Upper lobe of right lung (tissue), 1 donor: ENCODE measurements at places on chromosomes 7 and 10.

- no peak for DNase-seq
Measured at GRCh38 chr10:416091-416515, 273.4 kb downstream of the DIP2C start.

DNA sequence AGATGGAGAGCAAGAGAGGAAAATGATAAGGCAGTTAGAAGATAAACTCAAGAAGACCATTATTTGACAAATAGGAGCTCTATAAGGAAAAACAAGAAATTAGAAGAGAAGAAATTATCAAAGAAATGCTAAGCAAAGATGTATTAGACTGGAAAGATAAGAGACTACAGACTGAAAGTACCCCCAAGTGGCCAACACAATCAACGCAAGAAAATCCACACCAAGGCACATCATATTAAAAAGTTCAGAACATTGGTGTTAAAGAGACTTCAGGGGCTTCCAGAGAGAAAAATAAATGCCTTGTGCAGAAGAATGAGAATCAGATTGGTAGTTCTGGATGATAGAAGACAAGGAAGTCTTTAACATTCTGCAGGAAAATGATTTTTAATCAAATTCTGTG, 46.0 kb downstream of the SH2D4B start:
- DNase-seq: no peak

DNA sequence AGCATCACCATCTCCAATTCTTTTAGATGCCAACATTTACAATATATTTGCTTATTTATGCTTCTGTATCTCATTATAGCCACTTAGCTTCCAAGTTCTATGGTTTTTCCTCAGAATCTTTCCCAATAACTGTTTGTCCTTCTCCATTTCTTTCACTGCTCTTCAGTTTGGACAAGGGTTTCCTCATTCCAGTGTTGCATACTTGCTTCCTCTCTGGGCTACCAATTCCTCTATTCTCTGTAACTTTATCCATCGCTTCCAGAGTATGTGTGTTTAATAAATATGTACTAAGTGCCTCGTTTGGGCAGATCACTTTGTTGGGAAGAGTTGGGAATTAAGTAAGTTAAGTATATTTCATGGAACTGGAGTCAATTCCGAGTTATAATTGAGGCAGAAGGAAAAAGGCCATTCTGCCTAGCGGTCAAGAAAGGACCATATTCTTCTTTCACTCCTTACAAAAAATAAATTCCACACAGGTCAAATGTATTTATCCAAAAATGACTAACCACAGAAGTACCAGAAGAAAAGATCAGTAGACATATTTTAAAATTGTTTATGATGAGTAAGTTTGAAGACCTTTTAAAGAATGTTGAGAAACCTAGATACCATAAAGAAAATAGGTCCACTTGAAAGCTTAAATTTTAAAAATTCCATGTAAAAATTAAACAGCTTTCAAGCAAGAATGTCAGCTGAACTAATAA, 10.8 kb downstream of the STAMBPL1 start:
- DNase-seq: no peak

DNA sequence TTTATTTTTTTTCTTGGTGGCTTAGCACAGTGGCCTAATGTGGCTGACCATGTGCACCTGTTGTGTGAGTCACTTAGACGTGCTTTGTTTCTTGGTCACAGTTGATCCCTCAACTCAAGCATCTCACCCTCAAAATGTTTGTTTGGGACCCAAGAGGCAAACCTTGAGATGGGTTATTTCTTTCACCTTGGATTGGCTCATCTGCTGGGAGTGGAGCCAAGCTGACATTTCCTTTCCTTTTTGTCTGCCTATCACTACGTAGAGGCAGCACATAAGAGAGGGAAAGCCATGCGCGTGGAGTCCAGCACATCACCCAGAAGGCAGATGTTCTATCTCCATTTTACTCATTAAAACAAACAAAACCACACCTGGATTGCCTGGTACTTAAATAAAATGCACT, 6.4 kb upstream of the PRKCQ start:
- DNase-seq: no peak

GRCh38 chr7:66627881-66628360, 760 bp upstream of the KCTD7 start:
- DNase-seq: no peak

GRCh38 chr7:69684369-69685292, 86.4 kb downstream of the AUTS2 start:
- no peak for DNase-seq

DNA sequence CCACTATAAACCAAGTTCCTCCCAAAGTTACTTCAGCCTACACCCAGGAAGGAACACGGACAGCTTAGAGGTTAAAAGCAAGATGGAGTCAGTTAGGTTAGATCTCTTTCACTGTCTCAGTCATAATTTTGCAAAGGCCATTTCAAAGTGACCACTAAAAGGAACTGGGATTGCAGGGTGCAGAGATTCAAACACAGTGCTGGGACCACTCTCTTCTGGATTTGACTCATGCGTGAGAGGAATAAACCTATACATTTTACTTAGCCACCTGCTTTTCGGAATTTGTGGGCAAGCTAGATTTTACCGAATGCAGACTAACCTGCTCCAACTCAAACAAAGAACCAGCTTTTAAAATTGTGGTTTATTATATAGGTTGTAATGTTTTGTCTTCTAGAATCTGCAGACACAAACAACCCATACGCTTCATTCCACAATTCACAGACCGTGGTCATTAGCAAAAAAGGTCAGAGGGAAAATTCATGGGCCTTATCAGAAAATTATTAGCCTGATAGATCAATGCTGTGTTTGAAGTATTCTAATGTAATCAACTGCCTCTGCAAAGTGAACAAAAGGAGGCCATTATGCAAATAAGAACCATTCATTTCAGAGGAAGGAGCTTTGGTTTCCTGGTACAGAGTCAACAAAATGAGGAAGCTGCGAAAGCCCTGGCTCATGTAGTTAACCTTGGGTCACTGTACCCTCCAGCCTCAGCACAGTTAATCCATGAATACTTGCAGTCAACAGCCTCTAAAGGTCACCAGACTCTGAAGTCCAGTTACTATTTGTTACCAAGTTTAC, 342.7 kb upstream of the KLF6 start:
- DNase-seq: no peak

DNA sequence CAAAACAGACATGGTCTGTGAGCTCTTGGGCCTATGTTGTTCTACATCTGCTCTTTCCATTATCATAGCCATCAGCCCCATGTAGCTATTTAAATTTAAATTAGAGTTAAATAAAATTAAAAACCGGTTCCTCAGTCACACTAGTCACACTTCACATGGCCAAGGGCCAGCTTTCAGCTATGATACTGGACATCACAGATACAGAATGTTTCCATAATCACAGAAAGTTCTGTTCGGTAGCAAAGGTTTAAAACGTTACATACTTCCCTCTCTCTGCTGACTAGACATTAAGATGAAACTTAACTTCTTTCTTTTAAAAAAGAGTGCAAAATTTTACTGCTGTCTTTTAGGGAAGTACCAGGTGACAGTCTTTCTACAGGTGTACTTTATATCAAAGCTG, 43.0 kb downstream of the SRPK2 start:
- no peak for DNase-seq

GRCh38 chr7:123795917-123796316, 47.1 kb upstream of the WASL start:
- no peak for DNase-seq

GRCh38 chr7:92709912-92710311, 119.7 kb upstream of the FAM133B start:
- DNase-seq: no peak

DNA sequence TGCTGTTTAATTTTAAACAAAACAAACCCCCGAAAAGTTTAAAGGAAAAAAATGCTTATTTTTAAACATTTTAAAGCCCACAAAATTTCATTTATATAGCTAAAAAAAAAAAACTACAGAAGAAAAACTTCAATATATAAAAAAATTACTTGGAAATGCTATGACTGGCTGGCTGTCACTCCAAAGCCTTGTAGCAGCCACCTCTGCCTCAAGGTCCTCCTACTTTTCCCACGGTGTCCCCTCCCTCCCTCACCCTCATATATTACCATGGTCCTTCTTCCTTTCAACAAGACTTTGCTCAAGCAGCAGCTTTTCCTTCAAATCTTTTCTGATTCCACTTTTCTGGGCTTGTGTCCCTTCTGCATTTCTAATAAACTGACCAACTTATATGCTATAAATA, 122.0 kb downstream of the TPK1 start:
- DNase-seq: no peak

GRCh38 chr7:50589364-50589763, 24.2 kb upstream of the DDC start:
- no peak for DNase-seq

GRCh38 chr10:71379118-71379766, 17.5 kb upstream of the CDH23 start:
- no peak for DNase-seq

- DNase-seq: no peak
Measured at GRCh38 chr7:134179036-134180011, 52.2 kb downstream of the LRGUK start.

GRCh38 chr10:111129363-111129762, 52.5 kb downstream of the ADRA2A start:
- no peak for DNase-seq

GRCh38 chr10:24518981-24519597, 204.6 kb downstream of the ARHGAP21 start:
- DNase-seq: no peak

- no peak for DNase-seq
Measured at GRCh38 chr10:116324227-116324950, at the start of gene CCDC172. Gene CCDC172, plus strand, starts transcription at chr10:116324448. Its CDS starts 564 bp downstream, at chr10:116325012.

DNA sequence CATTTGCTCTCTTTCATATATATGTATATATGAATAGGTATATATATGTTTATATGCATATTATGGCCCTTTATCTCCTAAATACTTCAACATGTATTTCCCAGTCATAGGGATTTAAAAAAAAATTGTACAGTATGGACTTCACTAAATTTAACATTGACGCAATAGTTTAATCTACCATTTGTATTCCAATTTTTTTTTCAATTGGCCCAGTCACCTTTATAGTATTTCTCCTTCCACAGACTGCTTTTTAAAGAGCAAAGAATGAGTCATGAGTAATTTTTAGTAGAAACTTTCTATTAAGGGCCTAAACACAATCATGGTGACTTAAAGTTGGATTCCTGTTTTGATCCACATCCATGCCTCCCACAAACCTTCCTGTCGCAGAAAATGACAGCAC, 20.5 kb downstream of the CCSER2 start:
- no peak for DNase-seq

DNA sequence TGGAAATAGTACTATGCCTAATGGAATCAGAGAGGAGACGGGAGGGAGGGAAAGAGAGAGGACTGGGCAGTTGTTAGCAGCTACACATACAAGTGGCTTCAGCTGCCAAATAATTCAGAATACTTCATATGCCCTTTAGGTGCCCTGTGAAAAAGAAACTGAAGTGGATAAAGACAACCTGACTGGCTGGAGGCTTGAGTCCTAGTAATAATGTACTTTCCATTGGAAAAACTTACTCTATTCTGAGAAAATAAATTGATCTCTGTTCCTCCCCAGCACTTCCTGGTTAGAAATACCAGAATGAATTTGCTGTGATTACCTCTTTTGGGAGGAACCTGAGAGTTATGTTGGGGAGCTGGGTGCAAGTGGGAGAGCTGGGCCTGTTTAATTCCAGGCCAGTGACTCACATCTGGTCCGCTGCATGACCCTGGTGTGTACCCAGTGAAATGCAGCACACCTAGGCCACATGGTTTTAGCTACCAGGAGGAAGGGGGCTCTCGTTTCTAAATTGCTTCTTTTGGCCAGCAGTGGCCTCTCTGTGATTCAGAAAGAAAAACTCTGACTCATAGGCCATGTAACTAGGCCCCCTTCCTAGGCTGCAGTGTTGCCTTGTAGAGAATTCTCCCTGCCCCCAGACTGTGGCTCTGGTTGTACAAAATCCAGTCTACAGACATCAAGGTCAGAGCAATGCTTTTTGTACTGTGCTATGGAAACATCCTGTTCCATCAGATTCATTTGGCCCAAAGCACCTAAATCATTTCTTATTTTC, 6.5 kb downstream of the AGFG2 start:
- no peak for DNase-seq

DNA sequence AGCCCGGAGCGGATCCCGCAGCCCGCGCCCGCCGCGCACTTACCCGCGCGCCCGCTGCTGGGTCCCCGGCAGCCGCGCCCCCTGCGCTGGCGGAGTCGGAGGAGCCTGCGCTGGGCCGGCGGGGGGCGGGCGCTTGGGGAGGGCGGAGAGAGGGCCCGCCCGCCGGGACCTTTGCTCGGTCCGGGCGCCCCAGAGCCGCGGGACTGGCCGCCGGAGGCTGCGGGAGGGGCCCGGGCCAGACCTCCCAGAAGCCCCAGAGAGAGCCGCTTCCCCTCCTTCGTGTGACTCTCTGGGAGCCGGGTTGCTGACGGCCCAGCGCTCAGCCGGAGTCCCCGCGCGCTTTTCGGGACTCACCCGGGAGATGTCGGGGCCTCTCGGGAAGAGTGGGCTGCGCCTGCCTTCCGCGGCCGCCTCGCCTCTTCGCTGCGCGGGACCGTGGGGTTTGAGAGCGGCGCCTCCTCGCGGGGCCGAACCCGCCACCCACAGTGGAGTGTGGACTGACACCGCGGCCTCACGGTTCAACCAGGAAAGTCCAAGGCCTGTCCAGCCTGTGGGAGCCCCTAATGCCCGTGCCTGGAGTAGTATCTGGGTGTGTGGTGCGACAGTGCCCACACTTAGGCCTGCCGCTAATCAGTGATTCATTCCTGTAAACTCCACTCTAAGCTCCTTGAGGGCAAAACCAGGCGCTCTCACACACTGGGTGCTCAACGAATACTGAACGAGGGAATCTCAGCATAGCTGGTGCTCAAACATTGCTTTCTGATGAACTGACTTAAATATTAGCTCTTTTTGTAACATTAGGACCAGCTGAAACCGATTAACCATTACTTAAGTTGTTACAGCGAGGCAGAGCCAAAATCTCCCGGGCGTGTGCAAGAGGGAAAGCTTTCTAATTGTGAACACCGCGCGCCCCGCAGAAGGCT, at the start of gene GSDME:
GSDME (minus strand) TSS at position 112 of the 923 bp plus-strand sequence. CDS start 7,690 bp downstream, outside the sequence.
- DNase-seq: peak; percentile 81

DNA sequence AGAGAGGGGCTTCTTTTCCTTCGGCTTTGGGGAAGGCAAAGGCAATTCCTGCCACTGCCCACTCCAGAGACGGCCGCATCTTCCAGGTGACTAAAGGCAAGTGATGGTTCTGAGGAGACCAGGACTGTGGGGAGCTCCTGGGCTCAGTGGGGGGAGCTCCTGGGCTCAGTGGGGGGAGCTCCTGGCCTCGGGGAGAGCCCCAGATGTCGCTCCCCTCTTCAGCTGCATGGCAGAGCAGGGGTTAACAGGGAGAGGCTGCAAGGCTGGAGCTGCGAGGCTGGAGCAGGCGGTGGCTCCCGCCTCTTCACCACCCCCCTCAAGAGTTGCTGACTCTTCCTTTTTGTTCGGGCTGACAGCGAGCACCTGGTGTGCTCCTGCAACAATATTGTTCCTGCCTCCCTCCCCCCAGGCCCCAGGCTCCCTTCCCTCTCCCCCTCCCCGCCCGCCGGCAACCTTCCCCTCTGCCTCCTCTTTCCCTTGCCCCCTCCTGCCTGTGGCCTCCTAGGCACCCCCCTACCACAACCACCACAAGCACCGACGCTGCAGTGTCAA, 56.3 kb upstream of the LBX1 start:
- DNase-seq: no peak

- no peak for DNase-seq
Measured at GRCh38 chr10:114347241-114347640, 57.1 kb downstream of the AFAP1L2 start.

GRCh38 chr7:47576031-47576865, 5.7 kb downstream of the TNS3 start:
- no peak for DNase-seq

- DNase-seq: no peak
Measured at GRCh38 chr7:134312717-134313116, 4.0 kb downstream of the SLC35B4 start.
